ENCODE measurements at places on chromosomes 1 and 21.

- no peak for DNase-seq
Observed at GRCh38 chr1:80083892-80084291, 1077.4 kb upstream of the ADGRL4 start.

DNA sequence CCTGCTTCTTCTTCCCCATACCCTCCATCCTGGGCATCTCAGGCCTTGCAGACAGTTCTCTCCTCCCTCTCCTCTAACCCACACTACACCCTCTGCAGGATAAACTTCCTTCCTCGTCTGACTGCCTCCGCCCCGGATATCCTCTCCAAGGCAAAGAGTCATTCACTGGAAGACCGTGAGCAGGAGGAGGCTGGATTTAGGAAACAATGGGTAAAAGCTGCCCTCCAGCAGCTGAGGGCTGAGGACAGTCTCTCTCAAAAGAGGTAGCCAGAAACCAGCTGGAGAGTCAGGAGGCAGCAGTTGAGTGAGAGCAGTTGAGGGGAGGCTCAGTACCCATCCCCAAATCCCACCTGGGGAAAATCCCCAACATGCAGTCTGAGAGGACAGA lies 1.4 kb downstream of the CSRP1 start:
- no peak for DNase-seq

DNA sequence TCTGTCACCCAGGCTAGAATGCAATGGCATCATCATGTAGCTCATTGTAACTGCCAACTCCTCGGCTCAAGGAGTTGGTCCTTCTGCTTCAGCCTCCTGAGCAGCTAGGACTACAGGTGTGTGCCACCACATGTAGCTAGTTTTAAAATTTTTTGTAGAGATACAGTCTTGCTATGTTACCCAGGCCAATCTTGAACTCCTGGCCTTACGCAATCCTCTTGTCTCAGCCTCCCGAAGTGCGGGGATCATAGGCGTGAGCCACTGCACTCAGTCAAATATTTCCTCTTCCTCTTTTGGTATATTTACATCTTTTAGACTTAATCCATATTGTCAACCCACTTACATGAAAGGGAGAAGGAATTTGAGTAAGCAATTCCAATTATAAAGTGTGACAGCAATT lies 121.1 kb downstream of the EVI5 start:
- DNase-seq, result no peak

DNA sequence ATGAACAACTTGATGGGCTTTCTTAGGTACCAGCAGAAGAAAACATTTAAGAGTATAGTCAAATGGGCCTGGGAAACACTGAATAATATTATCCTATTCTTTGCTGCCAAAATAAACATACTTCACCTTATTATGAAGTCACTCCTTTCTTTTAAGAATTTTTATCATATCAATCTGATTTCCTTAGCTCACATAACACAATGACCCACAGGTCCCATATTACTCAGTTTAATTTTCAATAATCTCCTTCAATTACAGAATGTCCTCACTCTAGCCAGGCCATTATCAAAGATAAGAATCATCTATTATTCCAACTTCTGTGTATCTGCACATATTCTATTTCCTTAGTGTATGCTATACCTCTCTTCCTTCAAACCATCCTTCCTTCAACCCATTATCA lies 63.0 kb downstream of the PIGK start:
- DNase-seq, result no peak

DNA sequence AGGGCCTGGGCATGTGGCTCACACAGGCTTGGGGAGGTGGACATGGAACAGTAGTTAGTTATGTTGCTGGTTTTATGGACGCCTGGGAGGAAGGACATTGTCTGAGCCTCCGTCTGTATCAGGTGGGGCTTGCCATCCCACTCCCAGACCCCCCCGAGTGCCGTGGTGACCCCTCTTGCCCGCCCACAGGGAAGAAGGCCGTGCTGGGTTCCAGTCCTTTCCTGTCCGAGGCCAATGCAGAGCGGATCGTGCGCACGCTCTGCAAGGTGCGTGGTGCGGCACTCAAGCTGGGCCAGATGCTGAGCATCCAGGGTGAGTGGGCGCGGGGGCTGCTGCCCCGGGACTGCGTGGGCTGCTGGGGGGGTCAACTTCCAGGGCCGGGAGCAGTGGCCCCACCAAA lies 41.7 kb downstream of the COQ8A start:
- no peak for DNase-seq

DNA sequence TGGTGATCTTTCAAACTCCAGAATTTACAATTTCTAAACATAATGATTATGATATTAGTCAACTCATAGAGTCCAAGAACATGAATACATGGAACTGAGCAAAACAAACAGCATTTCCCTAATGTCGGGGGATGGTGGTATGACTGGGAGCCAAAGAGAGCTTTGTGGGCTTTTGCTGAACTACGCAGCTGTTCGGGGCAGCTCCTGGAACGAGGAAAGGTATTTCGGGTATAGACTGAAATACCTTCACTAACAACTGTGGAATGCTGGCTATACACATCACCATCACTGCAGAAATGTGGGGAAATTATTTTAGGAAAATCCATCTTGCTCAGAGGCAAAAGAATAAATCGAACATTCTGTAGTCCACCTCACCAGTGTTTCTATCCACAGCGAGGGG lies 30.2 kb upstream of the VPS26C start:
- DNase-seq, result no peak

DNA sequence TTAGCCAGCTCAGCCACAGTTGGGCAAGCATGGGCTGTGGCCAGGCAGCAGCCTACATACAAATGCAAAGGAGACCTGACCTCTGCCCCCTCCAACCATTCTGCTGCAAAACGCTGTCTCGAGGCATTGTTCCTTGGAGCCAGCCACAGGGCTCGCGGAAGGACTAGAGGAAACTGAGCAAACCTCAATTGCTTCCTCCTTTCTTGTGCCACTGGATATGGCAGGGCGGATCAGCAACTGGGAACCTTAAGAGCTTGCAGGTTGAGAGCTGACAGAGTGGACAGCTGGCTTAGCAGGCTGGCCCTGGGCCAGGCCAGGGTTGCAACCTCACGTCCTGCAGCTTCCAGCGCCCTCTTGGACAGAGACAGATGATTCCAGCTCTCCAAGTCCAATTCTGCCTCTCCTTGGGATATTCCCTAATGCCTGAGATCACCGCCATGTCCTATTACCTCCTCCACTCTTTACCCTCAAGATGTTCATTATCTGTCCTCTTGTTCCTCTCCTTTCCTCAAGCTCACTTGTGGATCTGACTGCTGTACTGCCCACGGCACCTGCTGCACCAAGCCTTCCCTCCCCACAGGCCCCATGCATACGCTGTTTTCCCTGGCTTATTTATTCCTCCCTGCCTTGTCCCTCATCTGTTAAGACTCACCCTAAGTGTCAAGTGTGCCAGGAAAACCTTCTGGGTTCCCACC lies 67.5 kb downstream of the SDC3 start:
- no peak for DNase-seq

- no peak for DNase-seq
Observed at GRCh38 chr21:41429925-41430491, 4.0 kb downstream of the MX1 start.

DNA sequence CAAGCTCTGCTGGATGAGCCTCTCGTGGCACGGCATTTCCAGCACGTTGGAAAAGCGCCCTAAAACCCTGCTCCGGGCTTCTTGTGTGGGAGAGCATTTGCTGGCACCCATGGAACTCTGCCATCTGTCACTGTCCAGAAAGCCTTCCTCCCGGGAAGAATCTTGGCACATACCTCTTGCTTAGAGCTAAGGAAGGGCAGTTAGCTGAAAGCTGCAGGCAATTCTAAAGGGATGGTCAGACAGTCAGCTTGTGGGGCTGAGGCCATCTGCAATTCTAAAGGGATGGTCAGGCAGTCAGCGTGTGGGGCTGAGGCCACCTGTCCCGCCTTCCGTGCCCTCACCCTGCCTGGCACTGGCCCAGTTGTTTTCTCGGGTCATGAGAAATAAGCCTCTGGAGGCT lies 139.0 kb upstream of the TMEM51 start:
- no peak for DNase-seq

GRCh38 chr1:207028884-207029650 lies 3.5 kb downstream of the C1orf116 start:
- no peak for DNase-seq

DNA sequence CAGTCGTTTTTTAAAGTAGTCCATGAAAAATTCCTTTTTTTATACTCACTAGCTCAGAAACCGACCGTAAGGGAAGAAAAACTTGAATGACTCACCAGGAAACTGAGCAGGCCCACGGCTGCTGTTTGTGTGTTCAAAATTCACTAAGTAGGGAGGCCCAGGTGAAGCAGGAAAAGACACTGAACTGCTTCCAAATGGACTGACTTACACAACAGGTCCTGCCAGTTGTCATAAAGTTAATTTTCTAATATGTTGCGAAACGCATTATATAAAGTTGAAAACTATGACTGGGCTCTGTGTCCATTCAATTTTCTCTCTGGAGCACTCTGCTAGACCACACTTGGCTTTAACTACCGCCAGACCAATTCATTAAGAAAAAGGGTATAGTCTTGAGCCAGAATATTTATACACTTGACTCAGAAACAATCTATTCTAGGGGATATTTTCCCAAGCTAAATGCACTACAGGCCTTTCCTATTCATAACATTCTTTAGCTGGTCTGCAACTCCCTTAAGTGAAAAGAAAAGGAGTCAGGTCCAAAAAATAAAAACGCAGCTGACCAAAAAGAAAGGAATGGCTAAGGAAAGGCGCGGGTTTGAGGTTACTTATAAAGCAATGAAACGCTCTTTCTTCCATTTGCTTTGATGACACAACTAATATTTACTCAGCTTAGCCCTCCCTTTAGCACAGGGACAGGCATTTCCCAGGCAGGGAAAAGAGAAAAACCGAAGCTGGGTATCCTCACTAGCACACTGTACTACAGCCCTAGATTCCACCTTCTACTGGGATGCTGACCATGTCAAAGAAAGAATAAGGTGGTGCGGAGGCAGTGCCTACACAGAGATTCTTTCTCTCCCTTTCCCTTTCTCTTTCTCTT lies 306.3 kb upstream of the ESRRG start:
- DNase-seq, result no peak

DNA sequence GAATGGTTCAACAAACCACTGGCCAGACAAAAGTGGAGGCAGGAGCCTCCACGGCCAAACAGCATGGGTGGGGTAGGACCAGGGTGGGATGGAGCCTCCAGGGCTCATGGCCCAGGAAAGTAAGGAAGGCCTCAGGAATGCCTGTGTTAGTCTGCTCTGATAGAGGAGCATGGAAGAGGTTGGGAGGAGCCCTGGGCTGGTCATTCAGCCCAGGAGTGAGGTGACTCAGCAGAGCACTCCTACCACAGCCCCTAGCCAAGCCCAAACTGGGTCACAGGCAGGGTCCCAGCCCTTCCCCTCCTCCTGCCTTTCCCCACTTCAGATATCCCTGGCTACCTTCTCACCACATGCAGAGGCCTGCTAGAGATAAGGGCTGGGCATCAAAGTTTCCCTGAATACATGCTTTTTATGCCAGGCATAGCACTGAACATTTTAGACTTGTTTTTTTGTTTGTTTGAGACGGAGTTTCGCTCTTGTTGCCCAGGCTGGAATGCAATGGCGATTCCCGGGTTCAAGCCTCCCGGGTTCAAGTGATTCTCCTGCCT lies 3.1 kb upstream of the SHISA4 start:
- DNase-seq, result no peak

- DNase-seq, result no peak
Observed at GRCh38 chr1:113388621-113389358, 1.5 kb upstream of the MAGI3 start.

- DNase-seq, result no peak
Observed at GRCh38 chr1:1421907-1422464, 910 bp upstream of the ANKRD65 start.

GRCh38 chr1:28112388-28113241 lies 24.2 kb upstream of the EYA3 start:
- no peak for DNase-seq

DNA sequence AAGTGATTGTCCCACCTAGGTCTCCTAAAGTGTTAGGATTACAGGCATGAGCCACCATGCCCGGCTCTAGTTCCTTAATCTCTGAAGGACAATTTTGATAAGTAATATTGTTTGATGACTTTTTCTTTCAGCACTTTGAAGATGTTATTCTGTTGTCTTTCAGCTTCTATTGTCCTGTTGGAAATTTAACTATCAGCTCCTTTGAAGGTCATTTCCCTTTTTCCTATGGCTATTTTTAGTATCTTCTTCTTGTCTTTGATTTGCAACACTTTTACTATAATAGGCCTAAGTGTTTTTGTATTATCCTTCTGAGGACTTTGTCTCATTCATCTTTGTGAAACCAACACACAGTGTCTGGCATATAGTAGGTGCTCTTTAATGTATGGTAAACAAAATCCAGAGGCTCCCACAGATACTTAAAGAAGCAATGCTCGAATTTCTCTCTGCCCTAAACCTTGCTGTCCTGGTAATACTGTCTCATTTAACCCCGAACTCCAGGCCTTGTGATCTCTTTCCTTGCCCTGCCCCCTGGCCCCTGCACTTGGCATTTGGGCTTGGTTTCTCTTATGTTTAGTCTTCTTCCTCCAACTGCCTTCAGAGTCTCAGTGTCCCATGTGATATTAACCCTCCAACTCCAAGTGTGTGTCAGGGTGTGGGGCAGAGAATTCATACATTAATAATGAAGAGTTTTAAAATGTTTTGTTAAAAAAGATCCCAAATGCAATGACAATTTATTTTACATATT lies 19.0 kb upstream of the AGO1 start:
- DNase-seq, result no peak

DNA sequence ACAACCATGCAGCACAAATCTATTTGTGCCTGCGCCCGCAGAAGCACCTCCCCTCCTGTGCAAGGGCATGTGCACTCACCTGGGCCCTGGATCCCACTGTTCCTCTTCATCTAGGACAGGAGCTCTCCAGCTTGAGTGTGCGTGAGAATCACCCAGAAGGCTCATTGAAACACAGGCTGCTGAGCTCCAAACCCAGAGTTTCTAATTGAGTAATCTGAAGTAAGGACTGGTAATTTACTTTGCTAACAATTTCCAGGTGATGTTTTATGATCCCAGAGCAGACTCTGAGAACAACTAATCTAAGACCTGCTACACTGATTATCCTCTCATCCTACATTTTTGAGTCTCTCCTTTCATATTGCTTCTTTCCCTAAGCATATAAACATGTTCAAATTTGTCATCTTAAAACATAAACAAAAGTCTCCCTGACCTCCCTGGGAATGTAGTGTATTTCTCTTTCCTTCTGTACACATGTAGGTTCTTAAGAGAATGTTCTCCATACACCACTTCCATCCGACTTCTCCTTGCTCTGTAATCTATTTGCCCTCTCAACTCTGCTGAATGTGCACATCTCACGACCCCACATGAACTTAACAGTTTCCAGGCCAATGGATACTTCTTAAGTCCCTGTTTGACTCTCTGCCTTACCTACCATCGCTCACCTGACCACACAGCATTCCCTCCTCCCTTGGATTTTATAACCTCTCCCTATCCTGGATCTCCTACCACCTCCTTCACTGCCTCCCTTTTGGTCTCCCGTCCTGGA lies 522.5 kb downstream of the SMYD3 start:
- no peak for DNase-seq

GRCh38 chr1:53943490-53944043 lies 1.9 kb downstream of the IFT25 start:
- no peak for DNase-seq

DNA sequence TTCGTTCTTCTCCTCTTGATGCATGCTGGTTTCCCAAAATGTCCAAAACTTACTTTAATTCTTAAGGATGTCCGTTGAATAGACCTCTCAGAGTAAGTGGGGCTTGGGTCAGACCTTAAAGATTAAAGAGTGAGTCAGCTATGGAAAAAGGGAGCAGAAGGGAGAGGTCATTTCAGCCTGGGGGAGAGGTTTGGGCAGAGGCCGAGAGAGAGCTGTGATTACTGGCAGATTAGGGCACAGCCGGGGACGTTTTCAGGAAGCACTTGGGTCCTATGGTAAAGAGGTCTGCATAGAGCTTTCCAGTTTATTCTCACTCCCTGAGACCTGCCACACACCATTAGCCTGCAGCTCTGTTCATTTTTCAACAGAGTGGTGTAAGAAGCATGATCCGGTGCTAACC lies 14.0 kb upstream of the ST3GAL3 start:
- DNase-seq, result no peak
